Stimulated activated CD4-positive, alpha-beta T cell treated with anti-CD3 and anti-CD28 coated beads, Interleukin-4, amount 100 ng/mL, for 4 hours (primary cell): ENCODE measurements at places on chromosomes 11 and 22.

GRCh38 chr11:86672007-86672621, at the start of gene ME3:
Gene ME3 (minus strand): TSS chr11:86672616.
- DNase-seq = peak; percentile 64

- DNase-seq = no peak
These were observed 595 bp downstream of the TRIM66 start for GRCh38 chr11:8681837-8682302.

- DNase-seq = no peak
These were observed 79.3 kb upstream of the SHANK2 start for GRCh38 chr11:71331631-71332030.

DNA sequence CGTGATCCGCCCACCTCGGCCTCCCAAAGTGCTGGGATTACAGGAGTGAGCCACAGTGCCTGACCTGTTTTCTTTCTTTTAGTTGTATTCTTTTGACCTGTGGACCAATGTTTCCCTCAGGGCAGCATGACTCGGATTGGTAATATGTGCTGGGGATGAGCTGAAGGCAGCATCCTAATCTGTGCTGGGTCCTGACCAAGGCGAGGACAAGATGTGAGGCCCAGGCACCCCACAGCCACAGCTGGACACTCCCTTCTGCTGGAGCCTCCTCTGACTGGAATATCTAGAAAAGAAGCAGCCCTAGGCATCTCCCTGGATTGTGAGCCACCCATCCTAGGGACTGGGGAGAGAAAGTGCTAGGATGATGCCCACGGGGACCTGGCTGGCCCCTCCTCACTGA, 105.4 kb downstream of the PDE2A start:
- DNase-seq = no peak

DNA sequence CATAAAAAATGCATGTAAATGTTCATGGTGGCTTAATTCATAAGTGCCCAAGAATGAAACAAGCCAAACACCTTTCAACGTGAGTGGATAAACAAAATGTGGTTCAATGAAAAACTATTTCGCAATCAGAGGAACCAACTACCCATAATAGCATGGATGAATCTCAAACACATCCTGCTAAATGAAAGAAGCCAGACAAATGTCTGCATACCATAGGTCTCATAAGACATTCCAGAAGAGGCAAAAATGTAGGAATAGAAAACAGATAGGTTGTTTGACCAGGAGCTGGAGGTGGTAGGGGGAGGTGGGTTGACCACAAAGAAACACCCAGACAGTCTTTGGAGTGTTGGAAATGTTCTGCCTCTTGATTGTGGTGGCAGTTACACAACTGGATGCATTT, 13.2 kb upstream of the OSBPL5 start:
- no peak for DNase-seq

- DNase-seq = no peak
These were observed 38.9 kb upstream of the SEPTIN5 start for GRCh38 chr22:19675428-19675827.

DNA sequence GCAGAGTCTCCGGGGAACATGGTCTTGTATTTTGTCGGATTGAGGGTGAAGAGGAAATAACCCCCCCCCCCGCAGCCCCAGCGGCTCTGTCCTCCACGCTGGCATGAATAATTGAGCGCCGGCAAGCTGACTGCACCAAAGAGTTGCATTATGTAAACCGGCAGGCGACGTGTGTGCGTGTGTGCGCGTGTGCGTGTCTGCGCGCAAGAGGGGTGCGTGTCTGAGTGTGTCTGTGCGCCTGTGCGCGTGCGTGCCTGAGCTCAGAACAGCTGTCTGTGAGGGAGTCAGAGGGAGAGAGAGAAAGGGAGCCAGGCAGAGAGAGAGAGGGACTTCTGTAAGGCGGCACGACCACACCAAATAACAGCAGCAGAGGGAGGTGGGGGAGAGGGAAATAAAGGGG, 94.4 kb downstream of the SCN3B start:
- DNase-seq = peak; percentile 14

GRCh38 chr11:46006418-46007070, 84.1 kb downstream of the LARGE2 start:
- DNase-seq = no peak

- no peak for DNase-seq
These were observed 26.5 kb downstream of the SYT13 start for GRCh38 chr11:45259592-45259991.

DNA sequence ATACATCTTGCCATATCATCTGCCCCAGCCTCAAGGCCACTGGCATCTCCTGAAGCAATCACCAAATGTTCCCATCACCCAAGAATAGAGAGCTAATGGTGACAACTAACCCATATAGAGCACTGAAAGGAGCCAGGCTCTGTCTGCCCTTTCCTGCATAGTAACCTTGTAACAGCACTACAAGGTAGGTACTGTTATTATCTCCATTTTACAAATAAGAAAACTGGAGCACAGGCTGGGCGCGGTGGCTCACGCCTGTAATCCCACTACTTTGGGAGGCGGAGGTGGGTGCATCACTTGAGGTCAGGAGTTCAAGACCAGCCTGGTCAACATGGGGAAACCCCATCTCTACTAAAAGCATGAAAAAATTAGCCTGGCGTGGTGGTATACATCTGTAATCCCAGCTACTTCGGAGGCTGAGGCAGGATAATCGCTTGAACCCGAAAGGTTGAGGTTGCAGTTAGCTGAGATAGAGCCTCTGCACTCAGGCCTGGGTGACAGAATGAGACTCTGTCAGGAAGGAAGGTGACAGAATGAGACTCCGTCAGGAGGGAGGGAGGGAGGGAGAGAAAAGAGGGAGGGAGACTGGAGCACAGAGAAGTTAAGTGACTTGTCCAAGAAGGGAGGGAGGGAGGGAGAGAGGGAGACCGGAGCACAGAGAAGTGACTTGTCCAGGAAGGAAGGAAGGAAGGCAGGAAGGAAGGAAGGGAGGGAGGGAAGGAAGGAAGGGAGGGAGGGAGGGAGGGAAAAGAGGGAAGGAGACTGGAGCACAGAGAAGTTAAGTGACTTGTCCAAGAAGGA, 2.2 kb downstream of the SLC35F2 start:
- DNase-seq = no peak

- no peak for DNase-seq
These were observed 47.6 kb downstream of the BRD1 start for GRCh38 chr22:49779853-49780697.

- DNase-seq = no peak
These were observed 168.5 kb upstream of the BDNF start for GRCh38 chr11:27868709-27869108.

DNA sequence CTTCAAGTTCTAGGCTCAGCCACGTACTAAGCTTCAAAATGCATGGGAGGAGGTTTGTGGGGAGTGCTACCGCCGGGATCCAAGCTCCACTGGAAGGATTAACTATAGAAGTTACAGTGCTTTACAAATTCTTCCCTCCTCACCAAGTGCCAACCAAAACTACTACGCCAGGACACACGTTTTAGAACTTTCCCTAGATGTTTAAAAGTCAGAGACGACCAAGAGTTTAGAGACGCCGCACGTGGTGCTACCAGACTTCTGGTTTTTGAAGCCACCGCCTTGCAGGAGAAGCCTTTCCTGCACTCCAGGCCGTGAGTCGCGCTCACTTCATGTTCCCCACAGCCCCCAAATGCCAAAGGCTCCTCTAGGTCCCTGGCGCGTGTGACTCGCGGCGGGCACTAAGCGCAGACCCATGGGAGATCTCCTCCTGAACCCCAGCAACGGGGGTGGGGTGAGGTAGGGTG, 734 bp downstream of the SNU13 start:
- DNase-seq = no peak

DNA sequence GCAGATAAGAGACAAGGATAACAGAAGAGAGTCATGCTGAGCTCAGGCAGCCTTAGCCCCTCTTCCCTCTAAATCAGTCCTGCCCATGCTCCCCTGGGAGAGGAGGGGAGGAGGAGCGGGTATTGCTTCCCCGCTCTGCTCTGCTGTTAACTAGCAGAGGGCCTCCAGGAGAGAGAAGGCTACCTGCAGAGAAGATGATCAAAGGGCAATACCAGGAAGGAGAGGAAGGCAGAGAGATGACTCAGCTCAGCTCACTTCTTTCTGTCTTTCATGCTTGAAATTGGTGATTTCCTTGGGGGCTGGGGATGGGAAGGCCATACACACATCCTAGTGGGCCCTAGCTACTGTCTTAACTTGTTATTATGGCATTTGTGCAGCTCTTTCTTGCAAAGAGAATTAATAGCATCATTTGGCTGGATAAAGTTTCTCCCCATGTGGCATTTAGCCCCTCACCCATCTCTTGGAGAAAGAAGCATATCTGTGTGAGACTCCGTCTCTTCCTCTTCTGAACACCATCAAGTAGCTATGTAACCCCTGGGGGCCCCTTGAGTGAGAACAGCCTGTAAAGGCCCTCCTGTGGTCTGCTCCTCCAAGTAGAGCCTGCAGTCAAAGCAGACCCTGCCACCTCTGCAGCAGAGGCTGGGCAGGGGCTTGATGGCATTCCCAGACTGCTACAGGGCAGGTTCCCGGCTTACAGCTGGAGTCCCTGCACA, 33.4 kb upstream of the AMOTL1 start:
- DNase-seq = no peak

DNA sequence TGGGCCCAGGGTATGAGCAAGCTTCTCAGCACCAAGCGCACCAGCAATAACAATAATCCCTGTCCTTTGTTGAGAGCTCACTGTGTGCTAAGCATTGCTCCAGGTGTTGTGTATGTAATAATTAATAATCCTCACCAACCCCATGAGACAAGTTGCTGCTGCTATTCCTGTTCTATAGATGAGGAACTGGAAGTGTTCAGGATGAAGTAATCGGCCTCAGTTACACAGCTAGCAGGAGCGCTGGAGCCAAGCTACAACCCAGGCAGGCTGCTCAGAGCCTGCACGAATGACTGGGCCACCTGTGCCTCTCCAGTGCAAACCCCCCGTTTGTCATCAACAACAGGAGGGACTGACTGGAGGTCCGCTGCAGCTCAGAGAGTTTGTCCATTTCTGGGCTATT, 35.2 kb upstream of the CECR2 start:
- DNase-seq = no peak

DNA sequence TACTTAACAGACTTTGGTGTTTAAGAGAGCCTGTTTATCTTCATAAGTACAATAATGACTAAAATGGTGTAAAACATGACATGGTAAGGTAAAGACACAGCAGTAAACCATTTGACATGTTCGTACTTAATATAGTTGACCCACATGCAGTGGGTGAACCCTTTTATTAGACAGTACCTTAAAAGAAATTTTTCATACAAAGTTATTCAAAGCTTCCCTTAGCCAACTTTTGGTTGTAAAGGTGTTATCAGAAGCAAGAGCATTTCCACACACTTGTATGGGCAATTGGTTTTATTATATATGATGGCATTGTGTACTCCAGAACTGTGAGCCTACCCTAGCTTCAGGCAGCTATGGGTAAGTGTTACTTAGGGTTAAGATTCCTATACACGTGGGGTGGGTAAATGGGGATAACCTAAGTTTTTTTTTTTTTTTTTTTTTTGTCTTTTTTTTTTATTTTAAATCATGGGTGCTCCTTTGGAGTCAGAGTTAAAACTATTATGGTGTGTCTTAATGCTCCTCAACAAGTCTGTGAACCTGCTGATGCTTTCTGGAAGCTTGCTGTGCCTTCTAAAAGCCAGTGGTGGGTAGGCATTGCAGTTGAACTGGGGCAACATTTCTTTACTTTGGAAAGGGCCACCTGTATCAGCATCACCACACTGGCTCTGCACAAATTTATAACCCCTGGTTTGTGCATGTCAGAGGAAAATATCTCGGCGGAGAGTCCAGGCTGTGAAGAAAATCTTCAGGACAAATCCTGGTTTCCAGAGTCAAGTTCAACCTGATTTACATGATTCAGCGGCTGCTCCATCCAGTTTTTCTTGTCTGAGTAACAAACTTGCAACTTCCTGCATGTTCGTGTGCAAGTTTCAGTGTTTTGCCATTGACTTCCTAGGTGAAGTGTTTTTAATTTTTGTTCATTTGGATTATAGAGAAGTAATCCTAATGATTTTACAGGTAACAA, 3.3 kb downstream of the PCF11 start:
- DNase-seq = no peak

- no peak for DNase-seq
These were observed 135.6 kb downstream of the ST3GAL4 start for GRCh38 chr11:126491092-126491491.

GRCh38 chr11:46504817-46505613, 88.8 kb downstream of the AMBRA1 start:
- DNase-seq = no peak

- no peak for DNase-seq
These were observed 153.3 kb downstream of the EFCAB6 start for GRCh38 chr22:43658823-43659222.

DNA sequence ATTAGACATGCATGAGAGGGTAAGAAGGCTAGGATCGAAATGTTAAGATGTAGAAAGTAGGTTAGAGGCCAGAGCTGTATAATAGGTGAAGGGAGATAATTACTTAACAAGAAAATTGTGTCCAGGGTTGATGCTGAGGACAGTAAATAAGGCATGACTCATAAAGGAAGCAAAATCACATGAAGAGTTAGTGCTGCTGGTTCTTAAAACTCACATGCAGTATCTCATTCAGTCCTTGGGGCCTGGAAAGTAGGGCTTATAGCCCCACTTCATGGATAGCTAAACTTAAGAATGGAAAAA, 130.2 kb downstream of the NCAM1 start:
- DNase-seq = no peak

DNA sequence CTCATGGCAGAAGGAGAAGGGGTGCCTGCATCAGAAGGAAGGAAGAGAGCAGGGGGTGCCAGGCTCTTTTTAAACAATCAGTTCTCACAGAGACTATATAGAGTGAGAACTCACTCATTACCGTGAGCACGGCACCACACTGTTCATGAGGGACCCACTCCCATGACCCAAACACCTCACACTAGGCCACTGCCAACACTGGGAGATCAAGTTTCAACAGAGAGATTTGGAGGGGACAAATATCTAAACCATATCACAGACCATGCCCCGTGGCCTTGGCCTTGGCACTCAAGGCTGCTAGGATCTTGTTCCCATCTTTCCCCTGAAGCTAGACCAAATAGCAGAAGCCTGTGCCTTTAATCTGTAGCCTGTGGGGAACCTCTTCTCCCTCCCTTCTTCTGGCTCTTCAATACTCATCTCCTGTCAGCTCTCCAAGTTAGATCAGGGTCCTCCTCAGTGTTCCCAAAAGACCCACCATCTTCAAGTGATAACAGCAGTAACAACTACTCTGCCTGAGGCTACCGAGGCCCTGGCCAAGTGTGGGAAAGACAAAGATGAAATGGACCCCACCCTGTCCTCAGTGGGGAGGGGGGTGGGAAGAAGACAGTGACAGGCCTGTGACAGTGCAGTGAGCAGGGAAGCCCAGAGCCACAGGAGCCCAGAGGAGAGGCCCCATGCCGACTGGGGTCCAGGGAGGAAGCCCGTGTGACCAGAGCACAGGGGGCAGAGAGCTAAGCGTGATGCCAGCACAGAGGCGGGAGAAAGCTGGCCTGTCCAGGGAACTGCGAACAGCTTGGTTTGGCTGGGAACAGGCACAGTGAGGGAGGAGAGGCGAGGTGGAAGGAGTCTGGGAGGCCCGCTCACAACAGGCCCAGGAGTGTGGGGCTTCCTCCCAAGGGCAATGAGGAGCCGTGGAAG, 72.6 kb downstream of the MYO7A start:
- DNase-seq = no peak
